ENCODE measurements at places on chromosomes 3 and 15.

GRCh38 chr3:139491027-139491700 lies 14.8 kb upstream of the RBP2 start:
- DNase-seq, result no peak

- DNase-seq, result no peak
Measured at GRCh38 chr3:30349507-30349906, 256.9 kb upstream of the TGFBR2 start.

DNA sequence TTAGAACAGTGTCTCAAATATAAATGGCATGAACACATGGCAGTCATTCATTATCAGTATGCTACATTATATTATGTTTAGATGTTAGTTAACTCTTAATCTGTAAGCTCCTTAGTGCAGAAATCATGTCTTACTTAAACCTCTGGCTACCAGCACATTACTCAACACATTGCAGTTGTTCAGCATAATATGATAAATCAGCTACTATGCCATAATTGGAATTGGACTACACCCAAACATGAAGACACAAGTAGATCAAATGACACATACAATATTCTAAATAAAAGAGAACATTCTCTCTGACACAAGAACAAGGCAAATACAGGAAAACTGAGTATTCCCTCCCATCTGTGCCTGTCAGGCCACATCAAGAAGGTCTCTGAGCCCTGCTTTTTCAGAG lies 116.1 kb downstream of the PCCB start:
- DNase-seq, result no peak

DNA sequence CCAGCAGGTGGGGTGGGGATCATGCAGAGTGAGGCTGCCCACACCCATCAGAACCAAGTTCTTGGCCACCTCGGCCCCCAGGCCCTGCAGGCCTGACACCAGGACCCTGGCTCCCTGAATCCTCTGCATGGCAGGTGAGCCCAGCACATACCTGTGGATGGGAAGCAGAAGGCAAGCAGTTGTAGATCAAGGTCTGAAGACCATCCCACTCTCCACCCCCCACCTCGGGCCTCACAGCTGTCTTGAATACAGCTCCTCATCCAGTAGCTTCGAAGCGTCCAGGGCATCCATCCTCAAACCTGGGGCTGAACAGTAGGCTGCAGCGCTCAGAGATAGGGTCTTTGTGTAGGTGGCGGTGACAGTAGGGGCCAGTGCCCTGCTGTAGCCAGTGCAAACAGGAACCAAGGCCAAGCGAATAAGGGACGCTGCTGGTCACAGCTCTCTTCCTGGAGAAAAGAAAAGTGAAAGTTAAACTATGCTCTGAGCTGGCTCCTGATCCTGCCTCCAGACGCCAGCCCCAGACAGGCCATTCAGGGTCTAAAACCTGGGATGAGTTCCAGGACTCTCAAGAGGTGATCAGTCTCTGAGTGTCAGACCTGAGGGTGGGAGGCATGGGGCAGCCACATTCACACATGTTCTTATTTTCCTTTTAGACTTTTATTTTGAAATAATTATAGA lies at the start of gene UBA7:
Gene UBA7 (minus strand): TSS at position 457 of the 678 bp plus-strand sequence. CDS start 166 bp downstream, at position 291.
- peak; percentile 68 for DNase-seq

DNA sequence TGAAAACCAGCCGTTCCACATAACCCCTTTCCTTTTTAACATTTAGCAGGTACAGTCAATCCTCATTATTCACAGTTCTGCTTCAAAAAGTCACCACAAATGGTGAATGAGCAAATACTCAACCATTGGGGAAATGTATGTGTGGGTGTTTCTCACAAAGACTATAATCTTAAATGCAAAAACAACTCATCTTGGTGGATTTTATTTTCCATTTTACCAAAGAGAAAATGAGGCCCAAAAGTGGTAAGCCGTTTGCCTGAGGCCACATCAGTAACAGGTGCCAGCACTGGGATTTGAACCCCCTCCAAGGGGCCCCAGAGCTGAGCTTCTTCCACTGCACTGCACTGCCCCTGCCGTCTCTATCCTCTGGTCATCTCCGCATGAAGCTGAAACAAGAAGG lies 208.8 kb downstream of the OSBPL10 start:
- DNase-seq, result no peak

DNA sequence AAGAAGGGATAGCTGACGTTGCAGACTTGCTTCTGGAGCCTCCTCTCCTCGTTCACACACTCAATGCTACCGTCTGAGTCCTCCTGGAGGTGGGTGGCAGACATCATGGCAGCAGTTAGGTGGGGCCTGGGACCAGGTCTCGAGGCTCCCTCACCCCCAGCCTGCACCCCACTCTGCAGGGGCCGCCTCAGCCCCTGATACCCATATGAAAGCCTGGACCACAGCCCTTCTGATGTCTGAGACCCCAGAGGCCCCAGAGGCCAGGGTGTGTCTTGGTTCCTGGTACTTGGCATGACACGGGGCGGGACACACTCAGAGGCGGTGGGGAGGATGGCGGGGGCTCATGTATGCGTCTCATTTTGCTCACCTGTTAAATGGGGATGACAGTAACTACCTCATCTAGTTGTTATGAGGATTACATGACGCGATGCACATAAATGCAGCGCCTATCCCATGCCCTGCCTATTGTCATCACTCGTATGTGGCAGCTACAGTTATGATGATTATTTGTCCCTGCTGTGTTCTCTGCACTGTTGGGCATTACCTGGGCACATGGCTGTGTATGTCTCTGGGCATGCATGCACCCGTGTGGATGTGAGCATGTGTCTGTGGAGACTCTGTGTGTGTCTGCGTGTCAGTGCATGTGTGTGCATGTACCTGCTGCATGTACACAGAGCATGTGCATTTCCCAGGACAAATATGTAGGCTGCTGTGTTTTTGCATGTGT lies 39.9 kb downstream of the FEM1B start:
- no peak for DNase-seq

- no peak for DNase-seq
Measured at GRCh38 chr3:64251019-64251418, 25.8 kb upstream of the PRICKLE2 start.

DNA sequence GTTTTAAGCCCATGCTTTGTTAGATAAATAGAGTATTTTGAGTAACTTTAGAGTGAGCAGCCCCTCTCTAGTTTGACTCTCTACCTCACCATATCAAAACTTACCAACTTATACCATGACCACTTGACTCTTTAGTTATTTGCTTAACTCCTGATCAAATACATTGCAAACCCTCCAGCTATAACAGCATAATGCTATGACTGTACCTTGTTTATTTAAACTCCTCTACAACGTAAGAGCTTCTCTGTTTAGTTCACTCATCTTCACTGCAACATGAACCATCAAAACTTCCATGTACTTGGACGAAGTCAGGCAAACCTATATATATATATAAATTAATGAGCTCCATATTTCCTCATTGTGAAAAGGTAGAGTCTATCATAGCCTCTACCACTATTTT lies 218.2 kb downstream of the DPH6 start:
- DNase-seq, result no peak

DNA sequence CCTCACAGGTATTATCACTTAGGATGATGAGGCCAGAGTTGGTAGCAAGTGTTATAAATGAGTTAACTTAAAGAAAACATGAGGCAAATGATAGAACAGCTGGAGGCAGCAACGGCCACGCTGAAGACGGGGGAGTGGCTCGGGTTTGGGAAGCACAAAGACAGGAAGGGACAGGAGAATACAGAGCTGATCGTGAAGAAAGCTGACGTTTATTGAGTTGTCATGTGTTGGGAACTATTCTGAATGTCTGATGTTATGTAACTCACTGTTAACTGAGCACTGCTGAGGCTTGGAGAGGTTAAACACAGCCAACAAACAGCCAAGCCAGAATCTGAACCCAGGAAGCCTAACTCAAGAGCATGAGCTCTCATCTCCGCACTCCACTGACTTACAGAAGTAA lies 42.3 kb downstream of the FGD5 start:
- DNase-seq, result no peak

GRCh38 chr3:134212967-134213665 lies 37.5 kb downstream of the RYK start:
- peak; percentile 86 for DNase-seq

- DNase-seq, result peak; percentile 75
Measured at GRCh38 chr15:79970624-79971434, at the start of gene BCL2A1. TSS of gene BCL2A1 (minus strand) at chr15:79971196. CDS start at chr15:79971119, 77 bp downstream.

DNA sequence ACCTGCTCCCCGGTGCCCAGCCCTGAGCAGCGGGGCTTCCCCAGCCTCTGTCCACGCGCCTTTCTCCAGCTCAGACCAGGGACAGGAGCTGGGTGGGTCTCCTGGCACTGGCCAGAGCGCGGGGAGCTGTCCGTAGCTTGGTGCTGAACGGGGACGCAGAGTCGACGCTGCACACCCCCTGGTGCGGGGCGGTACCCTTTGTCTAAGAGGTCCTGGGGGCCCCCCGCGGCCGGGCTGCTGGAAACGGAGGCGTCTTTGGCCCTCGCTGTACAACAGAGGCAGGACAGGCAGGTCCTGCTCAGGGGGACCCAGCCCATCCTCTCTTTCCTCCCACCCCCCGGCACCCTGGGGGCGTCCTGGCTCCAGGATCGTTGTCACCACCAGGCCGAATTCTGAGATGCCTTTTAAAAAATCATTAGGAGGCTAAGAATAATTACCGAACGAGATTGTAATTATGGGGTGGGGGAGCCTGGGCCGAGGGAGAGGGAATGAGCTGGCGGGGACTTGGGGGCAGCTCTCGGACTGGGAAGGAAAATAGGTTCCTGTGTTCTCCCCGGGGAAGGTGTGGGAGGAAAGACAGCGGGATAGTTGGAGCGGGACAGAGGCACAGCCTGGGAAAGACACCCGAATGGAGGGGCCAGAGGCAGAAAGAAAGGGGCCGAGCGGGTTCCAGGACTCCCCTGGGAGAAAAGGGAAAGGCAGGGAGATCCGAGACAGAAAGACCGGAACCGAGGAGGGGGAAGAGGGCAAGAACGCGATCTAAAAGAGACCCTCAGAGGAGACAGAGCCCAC lies 4.1 kb upstream of the SKOR1 start:
- DNase-seq, result peak; percentile 56

DNA sequence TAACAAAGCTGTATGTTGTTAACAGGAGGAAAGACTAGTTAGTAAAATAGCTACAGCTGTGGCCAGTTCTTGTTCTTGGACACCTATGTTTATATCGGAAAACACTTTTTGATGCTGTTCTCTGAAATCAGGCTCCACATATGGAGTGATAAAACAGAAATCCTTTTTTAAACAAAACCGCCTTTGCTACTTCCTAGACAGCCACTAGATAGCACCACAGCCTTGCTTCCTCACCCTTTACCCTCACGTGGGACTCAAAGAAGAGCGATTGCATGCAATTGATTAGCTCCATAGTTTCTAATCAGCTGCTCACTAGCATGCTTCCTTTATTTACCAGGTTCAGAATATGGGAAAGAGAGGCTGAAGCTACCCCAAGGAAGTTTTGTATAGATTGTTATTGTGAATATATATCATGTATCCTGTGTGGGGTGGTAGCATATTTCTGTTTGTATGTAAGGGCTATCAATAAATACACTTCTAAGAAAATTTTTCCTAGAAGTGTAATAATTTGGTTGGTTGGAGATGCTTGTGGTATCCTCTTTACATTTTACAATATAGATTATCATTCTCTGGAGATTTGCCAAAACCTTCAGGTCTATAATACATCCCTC lies 4.3 kb upstream of the MTFMT start:
- no peak for DNase-seq
